ENCODE measurements at places on chromosomes 7 and 10.

GRCh38 chr10:13117841-13118783 is 18.1 kb downstream of the OPTN start:
- H3K36me3 ChIP-seq, result peaks cover 81% of the 10 kb centered on the region
- no peaks in the 10 kb centered on the region for H3K27me3 ChIP-seq
- DNase-seq, result no peak
- H3K27ac ChIP-seq, result no peak overlapping the region
- H3K4me1 ChIP-seq, result no peaks in the 10 kb centered on the region

GRCh38 chr10:79904671-79905321 is 44.1 kb downstream of the SFTPD start:
- DNase-seq, result peak; percentile 83
- H3K27ac ChIP-seq, result peak overlapping the region; percentile 86
- H3K4me3 ChIP-seq, result peak overlapping the region; percentile 86
- H3K27me3 ChIP-seq, result no peaks in the 10 kb centered on the region
- no peaks in the 10 kb centered on the region for H3K36me3 ChIP-seq

DNA sequence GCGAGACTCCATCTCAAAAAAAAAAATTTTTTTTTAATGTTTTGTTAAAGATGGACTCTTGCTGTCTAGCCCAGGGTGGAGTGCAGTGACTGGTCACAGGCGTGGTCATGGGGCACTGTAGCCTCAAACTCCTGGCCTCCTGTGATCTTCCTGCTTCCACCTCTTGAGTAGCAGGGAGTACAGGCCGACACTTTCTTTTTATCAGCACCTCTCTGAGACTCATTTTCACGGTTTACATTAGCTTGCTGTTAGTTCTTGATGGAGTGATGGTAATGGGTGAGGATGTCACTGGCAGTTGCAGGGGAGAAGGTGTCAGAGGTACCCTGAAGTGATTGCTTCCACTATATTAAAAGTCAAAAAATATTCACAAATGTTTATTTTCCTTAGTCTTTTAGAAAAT is 95.3 kb upstream of the MTPN start:
- H3K4me3 ChIP-seq, result no peak overlapping the region
- no peak for DNase-seq
- H3K27me3 ChIP-seq, result no peaks in the 10 kb centered on the region
- no peak overlapping the region for H3K27ac ChIP-seq
- no peaks in the 10 kb centered on the region for H3K36me3 ChIP-seq

GRCh38 chr7:115208710-115209560 is 287.0 kb downstream of the MDFIC start:
- no peaks in the 10 kb centered on the region for H3K27me3 ChIP-seq
- H3K4me3 ChIP-seq, result no peak overlapping the region
- no peak overlapping the region for H3K27ac ChIP-seq
- no peaks in the 10 kb centered on the region for H3K36me3 ChIP-seq
- no peak for DNase-seq

DNA sequence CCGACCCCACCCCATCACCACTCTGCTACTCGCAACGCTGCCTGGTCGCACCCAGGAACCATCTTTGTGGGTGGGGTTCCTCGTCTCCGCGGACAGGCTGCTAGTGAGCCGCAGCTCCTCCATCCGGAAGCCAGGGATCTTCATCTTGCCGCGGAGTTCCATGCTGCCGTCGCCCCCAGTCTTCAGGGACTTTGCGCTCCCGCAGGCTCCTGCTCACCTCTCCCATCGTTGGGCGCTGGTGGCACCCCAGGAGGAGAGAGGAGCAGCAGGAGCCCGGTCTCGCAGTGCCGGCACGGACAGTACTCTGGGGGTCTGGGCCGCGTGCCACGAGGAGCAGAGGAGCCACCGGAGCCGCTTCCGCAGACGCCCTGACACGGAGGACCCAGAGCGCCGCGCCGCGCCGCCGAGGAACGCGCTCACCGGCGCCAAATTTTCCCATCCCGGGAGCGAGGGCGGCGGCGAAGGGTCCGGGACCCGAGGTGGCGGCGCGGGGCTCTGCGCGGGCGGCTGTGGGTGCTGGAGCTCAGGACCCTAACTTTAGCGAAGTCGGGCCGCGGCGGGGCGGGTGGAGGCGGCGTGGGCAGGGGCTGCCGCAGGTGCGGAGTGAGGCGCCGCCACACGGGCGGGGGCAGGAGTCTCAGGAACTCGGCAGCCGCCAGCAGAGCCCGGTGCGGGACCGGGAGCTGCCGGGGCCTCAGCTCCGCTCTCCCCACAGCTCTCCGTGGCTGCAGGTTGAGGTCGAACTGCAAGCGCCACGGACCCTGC is 750.1 kb upstream of the SORCS1 start:
- no peaks in the 10 kb centered on the region for H3K27me3 ChIP-seq
- no peak for DNase-seq
- no peak overlapping the region for H3K4me3 ChIP-seq
- no peaks in the 10 kb centered on the region for H3K4me1 ChIP-seq
- no peaks in the 10 kb centered on the region for H3K36me3 ChIP-seq

All from ascending aorta (tissue), 2 donors.